ENCODE measurements at places on chromosomes 3 and 15. TPM values are rescaled to one million over a fixed set of nuclear protein-coding genes. Genes with fewer than 3 reads are reported as not detected.

PLCH1 gene
- total RNA-seq = 1.9 TPM

NPAP1 gene
- not detected for total RNA-seq

MRPS22 gene
- 50.7 TPM for total RNA-seq

CHST2 gene
- total RNA-seq = 19.7 TPM

FSTL1 gene
- 420 TPM for total RNA-seq

DNA sequence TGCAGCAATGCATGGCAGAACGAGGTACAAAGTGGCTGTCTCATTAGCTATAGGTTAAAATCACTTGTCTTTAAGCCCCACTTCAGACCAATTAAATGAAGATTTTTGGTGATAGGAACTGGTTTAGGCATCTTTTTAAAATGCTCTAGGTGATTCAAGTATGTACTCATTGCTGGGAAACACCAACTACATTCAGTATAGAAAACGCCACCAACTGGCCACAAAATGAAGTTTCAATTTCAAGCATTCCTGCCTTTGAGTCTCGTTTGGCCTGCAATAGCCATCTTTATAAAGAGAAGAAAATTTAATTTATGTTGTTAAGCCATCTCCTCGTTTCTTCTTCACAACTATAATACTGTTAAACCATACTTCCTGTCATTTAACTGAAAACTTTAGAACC is 587.9 kb downstream of the GBE1 start:
- no peaks in the 10 kb centered on the region for H3K36me3 ChIP-seq
- H3K27me3 ChIP-seq = no peaks in the 10 kb centered on the region
- H3K4me3 ChIP-seq = no peak overlapping the region
- no peaks in the 10 kb centered on the region for H3K4me1 ChIP-seq
- no peak for DNase-seq

- no peaks in the 10 kb centered on the region for H3K36me3 ChIP-seq
- DNase-seq = no peak
- no peak overlapping the region for H3K4me3 ChIP-seq
- no peaks in the 10 kb centered on the region for H3K27me3 ChIP-seq
- H3K4me1 ChIP-seq = no peaks in the 10 kb centered on the region
Observed at GRCh38 chr3:37985637-37986320, 4.8 kb upstream of the VILL start.

- no peak overlapping the region for H3K4me3 ChIP-seq
- DNase-seq = peak; percentile 85
- H3K27ac ChIP-seq = no peak overlapping the region
- H3K4me1 ChIP-seq = peaks cover 31% of the 10 kb centered on the region
- no peaks in the 10 kb centered on the region for H3K36me3 ChIP-seq
Observed at GRCh38 chr15:84911879-84912660, 27.6 kb downstream of the SLC28A1 start.

DNA sequence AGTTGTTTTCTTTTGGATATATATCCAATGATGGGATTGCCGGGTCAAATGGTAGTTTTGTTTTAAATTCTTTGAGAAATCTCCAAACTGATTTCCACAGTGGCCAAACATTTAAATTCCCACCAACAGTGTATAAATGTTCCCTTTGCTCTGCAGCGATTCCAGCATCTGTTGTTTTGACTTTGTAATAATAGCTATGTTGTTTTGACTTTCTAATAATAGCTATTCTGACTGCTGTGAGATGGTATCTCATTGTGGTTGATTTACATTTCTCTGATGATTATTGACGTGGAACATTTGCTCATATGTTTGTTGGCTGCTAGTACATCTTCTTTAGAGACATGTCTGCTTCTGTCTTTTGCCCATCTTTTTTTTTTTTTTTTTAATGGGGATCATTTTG is 332.2 kb upstream of the GBE1 start:
- DNase-seq = no peak
- no peaks in the 10 kb centered on the region for H3K36me3 ChIP-seq
- H3K27ac ChIP-seq = no peak overlapping the region
- H3K4me1 ChIP-seq = no peaks in the 10 kb centered on the region

GRCh38 chr3:66394753-66395249 is 106.0 kb downstream of the LRIG1 start:
- no peaks in the 10 kb centered on the region for H3K36me3 ChIP-seq
- no peaks in the 10 kb centered on the region for H3K27me3 ChIP-seq
- H3K27ac ChIP-seq = no peak overlapping the region

DNA sequence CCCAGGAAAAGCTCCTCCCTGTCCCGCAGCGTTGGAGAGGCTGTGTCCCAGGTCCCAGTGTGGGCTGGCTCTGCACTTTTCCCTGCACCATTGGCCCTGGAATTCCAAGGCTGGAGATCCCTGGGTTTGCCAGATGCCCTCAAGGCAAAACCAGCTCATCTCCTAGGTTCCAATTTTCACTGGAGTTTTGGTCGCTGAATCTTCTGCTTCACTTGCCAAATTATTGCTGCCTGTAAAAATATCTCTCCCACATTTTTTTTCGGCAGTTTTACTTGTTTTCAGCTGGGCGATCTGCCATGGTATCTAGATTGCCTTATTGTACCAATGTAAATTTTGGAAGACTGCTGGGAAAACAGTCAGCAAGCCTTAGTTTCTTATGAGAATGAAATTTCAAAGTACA is 150.9 kb upstream of the ATP10A start:
- no peak for DNase-seq
- no peak overlapping the region for H3K27ac ChIP-seq
- H3K4me1 ChIP-seq = no peaks in the 10 kb centered on the region

- H3K27me3 ChIP-seq = no peaks in the 10 kb centered on the region
- no peaks in the 10 kb centered on the region for H3K4me1 ChIP-seq
- no peak for DNase-seq
- H3K36me3 ChIP-seq = no peaks in the 10 kb centered on the region
- no peak overlapping the region for H3K27ac ChIP-seq
Observed at GRCh38 chr15:78323693-78324092, 16.5 kb upstream of the CRABP1 start.

- peaks cover 5% of the 10 kb centered on the region for H3K4me1 ChIP-seq
- H3K27me3 ChIP-seq = peaks cover 61% of the 10 kb centered on the region
- H3K36me3 ChIP-seq = no peaks in the 10 kb centered on the region
- no peak overlapping the region for H3K4me3 ChIP-seq
- H3K27ac ChIP-seq = no peak overlapping the region
- DNase-seq = no peak
Observed at GRCh38 chr15:78621810-78622402, 1.1 kb upstream of the CHRNA3 start.

All from tibial nerve (tissue), 4 donors.